ENCODE measurements at places on chromosomes 5 and 9.

DNA sequence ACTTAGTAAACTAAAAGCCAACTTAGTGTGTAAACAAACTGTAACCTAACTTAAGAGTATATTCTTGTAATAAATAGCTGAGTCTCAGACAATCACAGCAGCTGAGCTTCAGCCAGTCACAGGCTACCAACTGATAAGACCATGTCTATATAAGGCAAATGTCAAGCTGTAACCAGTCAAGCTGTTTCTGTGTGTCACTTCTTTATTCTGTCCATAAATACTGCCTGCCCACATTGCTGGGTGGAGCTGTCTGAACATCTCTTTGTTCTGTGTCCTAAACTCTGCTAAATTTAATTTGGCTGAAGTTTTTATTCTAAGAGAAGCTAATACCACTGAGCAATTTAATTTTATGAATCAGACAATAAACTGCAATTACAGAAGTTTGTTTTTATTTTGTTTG, 412.1 kb upstream of the CDH10 start:
- no peak for DNase-seq

- DNase-seq, result no peak
These were observed 1.0 kb upstream of the RABL6 start for GRCh38 chr9:136806631-136807201.

DNA sequence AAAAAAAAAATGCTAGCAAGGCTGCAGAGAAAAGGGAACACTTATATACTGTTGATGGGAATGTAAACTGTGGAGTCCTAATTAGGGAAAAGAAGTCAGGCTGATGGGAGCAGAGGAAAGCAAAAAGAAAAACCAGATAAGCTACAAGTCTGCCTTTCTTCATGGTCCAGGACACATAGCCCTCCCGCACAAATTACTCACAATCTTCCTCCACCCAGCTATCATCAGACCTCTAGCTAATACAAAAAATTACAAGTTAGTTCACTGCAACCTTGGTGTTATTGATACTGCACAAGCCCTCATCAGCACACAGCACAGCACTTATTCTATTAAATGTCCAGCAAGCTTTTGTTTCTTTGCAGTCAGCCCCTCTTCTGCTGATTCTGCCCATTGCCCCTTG, 186.0 kb upstream of the ADRA1B start:
- DNase-seq, result no peak

DNA sequence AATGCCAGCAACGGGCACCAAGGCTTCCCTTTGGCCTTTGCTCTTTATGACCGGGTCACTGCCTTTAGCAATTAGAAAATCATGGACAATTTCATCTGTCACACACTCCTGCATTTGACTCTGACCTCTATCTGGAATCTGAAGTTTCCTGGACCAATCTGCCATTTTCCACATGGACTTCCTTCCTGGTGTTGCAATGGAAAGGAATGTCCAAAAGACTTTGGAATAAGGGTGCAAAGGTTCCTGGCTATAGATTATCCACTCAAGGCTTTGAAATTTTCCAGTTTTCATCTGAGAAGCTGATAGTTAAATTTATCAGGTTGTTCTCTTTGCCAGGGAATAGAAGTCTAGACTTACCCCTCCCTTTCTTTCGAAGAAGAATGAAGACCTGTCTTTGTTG, 523.1 kb upstream of the ZNF462 start:
- DNase-seq, result no peak

GRCh38 chr5:91477408-91477807, 94.3 kb upstream of the ARRDC3 start:
- DNase-seq, result no peak

- no peak for DNase-seq
These were observed 7.3 kb downstream of the ANKH start for GRCh38 chr5:14864181-14864812.
